Hepatocyte (in vitro differentiated cells): ENCODE measurements at places on chromosomes 4 and X.

DNA sequence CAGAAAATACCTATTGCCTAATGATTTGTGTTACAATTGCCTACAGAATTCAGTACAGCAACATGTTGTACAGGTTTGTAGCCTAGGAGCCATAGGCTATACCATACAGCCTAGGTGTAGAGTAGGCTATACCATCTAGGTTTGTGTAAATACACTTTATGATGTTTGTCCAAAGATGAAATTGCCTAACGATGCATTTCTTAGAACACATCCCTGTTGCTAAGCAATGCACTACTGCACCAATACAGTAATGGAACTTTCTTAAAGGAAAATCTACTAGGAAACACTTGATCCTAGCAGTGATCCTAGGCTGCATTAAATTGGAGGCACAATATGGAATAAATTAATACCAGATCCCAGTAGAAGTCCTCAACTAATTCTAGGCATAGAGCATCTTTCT lies 18.3 kb downstream of the NOA1 start:
- peak; percentile 29 for DNase-seq

GRCh38 chr4:40843696-40844095 lies 93.9 kb downstream of the NSUN7 start:
- DNase-seq: no peak

GRCh38 chrX:46165866-46166265 lies 379.4 kb downstream of the ZNF674 start:
- no peak for DNase-seq

DNA sequence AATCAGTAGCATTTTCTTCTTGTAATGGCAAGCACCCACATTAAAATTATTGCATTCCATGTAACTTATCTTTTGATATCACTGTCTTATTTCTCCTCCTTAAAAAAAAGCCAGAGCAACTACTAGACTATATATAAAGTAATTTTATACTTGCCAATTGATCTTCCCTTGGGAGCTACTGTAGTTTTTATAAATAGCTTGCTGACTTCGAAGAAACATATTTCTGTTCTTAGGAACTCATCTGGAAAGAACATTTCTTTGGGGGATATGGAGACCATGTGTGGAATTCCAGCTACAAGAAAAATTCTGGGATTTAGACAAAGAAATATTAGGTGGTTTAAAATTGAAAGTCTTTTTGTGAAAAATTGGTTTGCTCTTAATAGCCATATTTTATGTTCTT lies 94.9 kb downstream of the BMPR1B start:
- no peak for DNase-seq

GRCh38 chr4:133151341-133151690 lies 2.2 kb downstream of the PCDH10 start:
- peak; percentile 35 for DNase-seq

DNA sequence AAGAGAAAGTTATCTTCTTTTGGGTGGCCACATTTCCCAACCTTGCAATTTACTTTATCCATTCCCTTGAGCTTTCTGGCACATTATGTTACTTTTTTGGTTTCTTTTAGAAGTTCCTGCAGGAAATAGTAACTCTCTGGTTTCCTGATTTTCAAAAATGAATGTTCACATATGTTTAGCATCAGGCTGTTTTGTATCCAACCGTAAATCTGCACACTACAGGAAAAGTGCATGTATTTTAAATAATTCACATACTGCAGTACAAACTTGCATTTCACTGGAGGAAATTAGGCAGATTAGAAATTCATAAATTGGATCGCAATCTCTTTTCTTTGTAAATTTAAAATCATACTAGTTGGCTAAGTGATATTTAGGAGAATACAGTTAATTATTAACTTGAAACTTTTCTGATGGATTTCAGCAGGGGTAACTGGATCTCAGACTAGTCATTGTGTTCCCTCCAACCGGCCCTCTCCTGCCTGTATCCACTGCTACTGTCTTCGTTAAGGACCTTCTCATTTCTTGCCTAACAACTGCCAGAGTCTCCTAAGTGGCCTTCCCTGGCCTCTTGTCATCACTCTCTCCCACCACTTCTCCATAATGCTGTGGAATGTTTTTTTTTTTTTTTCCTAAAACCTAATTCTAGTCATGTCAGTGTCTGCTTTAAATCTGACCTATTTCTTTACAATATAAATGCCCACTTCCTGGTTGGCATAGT lies 137.2 kb downstream of the UNC5C start:
- DNase-seq: no peak

- peak; percentile 39 for DNase-seq
Measured at GRCh38 chr4:81164126-81164525, 50.9 kb downstream of the PRKG2 start.

DNA sequence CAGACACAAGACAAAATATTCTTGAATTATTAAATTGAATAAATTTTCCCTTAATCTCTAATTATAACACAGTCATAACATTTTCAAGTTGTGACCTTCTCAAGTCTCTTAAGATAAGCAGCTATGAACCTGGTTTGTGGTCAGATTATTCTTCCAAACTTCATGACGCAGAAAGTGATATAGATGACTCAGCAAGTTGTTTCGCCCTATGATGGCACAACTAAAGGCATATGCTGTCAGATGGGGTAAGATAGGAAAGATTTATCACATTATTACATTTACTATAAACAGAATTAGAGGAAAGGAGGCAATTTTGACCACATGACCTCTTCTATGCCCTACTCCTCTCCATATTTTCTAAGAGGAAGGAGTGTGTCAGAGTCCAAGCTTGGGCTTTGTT lies 4.6 kb upstream of the DCAF12L2 start:
- DNase-seq: no peak

DNA sequence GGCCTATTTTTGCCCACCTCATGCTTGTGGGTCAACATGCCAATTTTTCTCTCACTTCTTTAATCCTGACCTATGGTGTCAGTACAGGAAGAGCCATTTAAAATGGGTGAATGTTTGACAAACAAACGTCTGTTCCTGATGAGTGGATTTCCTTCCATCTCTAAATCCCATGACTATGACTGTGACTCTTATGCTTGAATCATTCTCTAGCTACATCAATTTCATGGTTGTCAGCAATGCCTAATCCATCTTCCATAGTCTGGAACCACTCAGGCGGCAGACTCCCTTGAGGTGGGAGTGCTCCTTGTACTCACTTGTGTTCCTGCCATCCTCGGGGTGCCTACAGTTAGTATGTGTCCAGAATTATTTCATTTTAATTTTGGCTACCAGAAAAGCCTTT lies 194.9 kb upstream of the RPS6KA3 start:
- DNase-seq: no peak

GRCh38 chrX:71053217-71053621 lies 14.9 kb downstream of the SNX12 start:
- DNase-seq: peak; percentile 11

DNA sequence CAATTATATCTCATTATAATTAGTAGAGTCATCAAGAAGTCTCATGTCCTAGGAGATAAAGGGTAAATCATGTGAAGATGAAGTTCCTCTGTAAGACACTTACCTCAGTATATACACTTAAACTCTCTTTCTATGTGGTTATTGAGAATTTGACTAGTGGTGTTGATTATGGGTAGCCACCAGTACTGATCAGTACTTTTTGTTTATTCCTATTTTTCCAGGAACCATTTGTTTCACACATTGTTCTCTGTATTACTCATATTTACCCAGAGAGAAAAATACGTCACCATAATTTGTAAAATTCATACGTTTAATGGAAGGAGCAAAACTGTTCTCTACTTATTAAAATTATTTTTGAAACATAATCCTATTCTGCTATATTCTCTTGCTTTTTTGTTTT lies 55.8 kb upstream of the PRDM8 start:
- no peak for DNase-seq

DNA sequence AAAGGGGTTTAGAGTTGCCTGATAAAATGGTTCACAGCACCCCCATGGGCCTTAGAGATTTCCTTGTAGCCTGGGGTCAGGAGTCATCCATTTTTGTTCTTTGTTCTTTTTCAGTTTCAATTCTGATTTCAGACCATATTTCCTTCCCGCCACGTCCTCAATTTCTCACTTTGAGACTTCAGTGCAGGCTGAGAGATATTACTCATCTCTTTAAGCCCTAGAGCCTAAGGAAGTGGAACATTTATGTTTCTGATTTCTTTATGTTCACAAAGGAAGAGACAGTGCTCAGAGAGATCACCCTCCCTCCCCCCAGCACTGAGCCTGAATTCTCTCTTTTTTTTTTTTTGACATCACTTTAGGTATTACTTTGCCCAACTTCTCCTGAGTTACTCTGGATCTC lies 56.3 kb downstream of the MSN start:
- no peak for DNase-seq

- no peak for DNase-seq
Measured at GRCh38 chr4:56372774-56373173, 14.5 kb downstream of the AASDH start.

GRCh38 chrX:139890991-139891700 lies 41.7 kb downstream of the ATP11C start:
- no peak for DNase-seq

- no peak for DNase-seq
Measured at GRCh38 chrX:22627576-22627975, 354.9 kb downstream of the CBLL2 start.

- DNase-seq: no peak
Measured at GRCh38 chr4:118279920-118280432, 72.8 kb downstream of the PRSS12 start.

- DNase-seq: no peak
Measured at GRCh38 chr4:97360733-97361132, 782.5 kb downstream of the STPG2 start.

- no peak for DNase-seq
Measured at GRCh38 chr4:74364256-74364651, 691 bp upstream of the EREG start.

DNA sequence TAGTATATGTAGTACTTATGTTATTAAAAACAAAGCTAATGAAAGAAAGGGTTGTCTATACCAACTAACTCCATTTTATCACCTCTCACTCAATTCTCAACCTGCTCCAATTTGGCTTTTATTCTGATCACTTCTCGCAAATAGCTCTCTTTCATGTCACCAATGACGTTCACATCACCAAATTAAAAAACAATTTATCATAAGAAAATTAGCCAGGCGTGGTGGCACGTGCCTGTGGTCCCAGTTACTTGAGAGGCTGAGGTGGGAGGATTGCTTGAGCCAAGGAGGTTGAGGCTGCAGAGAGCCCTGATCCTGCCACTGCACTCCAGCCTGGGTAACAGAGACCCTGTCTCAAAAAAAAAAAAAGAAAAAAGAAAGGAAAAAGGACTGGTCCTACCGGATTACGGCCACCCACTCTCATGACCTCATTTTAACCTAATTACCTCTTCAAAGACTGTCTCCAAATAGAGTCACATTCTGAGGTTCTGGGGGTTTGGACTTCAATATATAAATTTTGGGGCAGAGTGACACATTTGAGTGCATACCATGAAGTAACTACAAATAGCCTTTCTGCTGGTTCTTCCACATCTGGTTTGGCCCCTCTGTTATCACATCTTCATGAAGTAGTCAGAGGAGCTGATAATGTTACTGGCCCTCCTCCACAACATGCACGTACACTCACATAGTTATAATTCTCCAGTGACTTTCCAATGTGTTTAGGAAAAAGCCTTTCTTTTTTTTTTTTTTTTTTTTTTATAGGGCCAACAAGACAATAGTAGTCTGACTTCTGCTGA lies 15.8 kb upstream of the RBMX start:
- DNase-seq: no peak

DNA sequence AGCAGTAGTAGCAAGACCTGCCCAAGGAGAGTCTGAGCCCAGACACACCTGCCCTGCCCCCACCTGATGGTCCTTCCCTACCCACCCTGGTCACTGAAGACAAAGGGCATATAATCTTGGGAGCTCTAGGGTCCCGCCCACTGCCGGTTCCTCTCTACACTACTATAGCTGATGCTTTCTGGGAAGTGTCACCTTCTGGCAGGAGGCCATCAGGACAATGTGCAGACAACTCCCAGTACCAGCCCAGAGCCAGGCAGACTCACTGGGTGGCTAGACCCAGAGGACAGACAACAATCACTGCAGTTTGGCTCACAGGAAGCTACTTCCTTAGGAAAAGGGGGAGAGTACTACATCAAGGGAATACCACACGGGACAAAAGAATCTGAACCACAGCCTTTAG lies 312.7 kb downstream of the SPRY1 start:
- DNase-seq: no peak

GRCh38 chrX:135707880-135708279 lies 5.6 kb upstream of the CT45A1 start:
- no peak for DNase-seq

GRCh38 chr4:42050516-42051249 lies 60.4 kb downstream of the SLC30A9 start:
- no peak for DNase-seq

DNA sequence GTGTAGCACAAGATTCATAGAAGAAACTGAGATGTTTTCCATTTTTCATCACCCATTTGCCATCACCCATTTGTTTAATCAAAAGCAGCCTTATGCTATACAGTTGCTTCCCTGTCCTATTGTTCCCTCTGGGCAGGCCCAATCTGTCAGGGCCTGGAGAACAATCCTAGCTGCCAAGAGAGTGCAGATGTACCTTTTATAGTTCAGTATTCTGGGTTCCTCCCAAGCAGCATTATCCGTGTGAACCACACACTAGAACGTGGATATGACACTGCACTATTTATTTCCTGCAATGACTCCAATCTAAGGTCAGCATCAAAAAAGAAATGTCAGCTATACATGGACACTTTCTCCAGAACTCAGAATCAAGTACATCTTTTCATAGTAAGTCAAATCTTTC lies 269.0 kb downstream of the ADGRA3 start:
- DNase-seq: no peak

DNA sequence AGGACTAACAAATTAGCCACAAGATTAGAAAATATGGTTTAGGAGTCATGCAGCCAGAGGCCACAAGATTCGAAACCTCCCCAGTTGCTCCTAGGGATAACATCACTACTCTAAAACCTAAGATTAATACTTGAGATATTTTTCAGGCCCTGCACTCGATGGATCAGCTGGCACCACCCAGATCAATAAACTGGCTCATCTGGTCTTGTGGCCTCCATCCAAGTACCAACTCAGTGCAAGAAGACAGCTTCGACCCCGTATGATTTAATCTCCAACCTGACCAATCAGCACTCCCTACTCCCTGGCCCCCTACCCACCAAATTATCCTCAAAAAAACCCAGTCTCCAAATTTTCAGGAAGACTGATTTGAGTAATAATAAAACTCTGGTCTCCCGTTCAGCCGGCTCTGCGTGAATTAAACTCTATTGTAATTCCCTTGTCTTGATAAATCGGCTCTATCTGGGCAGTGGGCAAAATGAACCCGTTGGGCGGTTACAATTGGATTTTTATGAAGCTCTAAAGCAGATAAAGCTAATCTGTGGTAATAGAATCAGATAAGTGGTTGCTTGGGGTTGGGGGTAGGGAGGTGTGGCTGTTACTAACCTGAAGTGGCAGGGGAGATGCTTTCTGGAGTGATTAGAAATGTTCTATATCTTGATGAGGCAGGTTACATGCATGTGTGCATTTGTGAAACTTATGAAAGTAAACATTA lies 91.8 kb upstream of the ATXN3L start:
- no peak for DNase-seq
